Thoracic aorta (tissue), 2 donors: ENCODE measurements at places on chromosomes 1 and 21.

- no peak for DNase-seq
These were observed 209.7 kb upstream of the C8B start for GRCh38 chr1:57175506-57175905.

GRCh38 chr1:231702804-231703203, 76.2 kb downstream of the DISC1 start:
- no peak for DNase-seq

GRCh38 chr1:84379138-84379916, 19.0 kb upstream of the DNASE2B start:
- DNase-seq = no peak

DNA sequence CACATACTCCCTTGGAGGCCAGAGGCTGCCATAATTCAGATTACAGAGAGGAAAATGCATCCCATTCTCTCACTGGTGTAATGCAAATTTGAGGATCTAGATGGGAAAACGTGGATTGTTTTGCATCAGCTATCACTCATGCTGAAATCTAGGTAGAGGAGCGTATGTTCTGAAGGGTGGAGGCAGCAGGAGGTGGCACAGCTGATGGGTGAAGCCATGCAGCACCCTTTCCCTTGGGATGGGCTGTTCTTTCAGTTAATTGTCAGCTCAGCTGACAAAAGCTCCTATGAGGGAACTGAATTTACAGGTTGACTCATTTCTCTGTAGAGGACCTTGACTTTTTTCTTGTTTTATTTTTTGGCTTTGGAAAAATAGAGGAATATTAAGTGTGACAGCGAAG, 41.8 kb downstream of the CAMTA1 start:
- DNase-seq = no peak

GRCh38 chr1:150562446-150563339, 13.5 kb downstream of the ADAMTSL4 start:
- DNase-seq = no peak

DNA sequence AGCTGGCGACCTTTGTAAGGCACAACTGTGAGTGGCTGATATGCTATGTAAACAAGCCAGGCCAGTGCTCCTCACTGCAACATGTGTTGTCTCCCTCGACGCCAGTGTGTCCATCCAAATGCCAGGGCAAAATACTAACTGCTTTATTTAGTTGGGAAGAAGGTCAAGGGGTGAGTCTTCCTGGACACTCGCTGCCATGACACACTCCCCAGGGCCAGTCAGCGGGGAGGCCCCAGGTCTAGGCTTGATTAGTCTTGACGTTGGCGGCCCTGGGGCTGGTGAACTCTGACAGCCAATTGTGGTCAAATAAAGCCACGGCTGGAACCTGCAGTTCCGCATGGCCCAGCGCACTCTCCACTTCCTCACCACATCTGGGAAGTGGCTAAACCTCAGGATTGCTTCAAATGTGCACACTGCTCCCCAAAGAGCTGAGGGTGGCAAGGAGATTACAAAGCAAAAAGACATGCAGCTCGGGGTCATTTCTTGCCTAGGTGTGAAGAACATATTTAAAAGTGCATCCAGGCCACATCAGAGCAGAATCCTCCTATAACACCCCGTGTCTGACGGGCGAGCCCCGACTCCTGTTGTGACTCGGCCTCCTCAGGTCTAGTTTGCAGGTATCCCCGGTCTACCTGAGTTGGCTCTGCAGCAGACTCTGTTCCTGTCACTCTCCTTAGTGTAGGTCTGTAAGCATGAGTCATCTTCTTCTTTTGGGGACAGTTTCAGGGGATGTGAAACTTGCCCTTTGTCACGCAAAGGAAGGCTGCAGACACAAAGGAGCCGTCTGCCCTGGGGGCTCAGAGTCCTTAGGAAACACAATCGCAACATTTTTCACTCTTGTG, 183.5 kb downstream of the RUNX1 start:
- no peak for DNase-seq

DNA sequence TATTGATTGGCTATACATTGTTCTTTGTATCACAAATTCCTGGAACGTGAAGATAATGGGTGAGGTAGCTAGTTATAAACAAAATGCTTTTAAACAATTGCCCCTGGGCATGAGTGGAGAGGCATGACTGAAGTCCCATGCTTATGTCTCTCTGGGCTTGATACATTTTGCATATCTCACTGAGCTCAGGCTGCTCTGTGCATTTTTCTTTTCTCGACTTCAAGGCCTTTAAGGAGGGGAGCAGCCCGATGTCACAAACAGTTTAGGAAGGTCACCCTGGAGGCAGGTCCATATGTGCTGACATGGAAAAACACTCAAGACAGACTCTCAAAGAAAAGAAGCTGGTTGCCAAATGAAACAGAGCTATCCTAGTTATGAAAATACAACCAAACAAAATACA, 80.1 kb upstream of the PUM1 start:
- DNase-seq = no peak

DNA sequence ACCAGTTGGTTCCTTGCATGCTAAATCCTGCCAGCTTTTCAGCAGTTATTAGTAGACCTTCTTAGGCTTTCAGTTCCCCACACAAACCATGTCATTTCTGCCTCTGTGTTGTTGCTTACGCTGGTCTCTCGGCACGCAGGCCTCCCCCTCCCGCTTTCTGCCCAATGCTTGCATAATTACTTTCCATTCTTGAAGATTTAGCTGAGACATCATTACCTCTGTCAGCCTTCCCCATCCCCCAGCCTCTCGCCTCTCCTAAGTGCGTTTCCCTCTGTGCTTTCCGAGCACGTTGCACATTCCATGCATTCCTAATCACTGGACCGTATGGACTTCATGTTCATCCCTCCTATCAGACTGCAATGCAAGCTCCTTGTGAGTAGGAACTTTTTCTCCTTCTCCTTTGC, 26.8 kb downstream of the TSHB start:
- DNase-seq = no peak

DNA sequence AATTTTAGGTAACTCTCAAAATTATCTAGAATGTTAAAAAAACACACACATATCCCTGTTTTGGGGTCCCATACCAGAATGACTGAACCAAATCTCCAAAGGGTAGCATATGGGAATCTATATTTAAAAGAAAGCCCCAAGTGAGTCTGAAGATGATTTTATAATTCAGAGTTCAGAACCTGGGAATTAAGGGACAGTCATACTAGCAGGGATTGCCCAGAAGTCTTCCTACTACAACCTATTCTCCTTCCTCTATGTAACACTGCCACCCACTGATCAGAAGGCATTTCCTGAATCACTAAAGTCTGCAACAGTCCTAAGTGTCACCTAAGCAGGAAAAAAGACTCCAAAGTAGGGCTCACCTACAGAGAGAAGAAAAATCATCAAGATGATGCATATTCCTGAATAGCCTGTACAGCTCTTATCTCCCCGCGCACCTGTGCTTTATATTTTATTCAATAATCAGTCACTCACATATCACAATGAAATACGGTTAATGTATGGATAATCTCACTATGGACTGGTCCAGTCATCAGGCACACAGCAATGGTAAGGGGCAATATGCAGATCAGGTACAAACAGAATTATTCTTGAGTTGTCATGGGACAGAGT, 4.9 kb downstream of the RGS1 start:
- no peak for DNase-seq

GRCh38 chr1:158200527-158200926, 19.8 kb downstream of the CD1D start:
- DNase-seq = no peak

GRCh38 chr1:218499011-218499691, 154.0 kb downstream of the TGFB2 start:
- no peak for DNase-seq

DNA sequence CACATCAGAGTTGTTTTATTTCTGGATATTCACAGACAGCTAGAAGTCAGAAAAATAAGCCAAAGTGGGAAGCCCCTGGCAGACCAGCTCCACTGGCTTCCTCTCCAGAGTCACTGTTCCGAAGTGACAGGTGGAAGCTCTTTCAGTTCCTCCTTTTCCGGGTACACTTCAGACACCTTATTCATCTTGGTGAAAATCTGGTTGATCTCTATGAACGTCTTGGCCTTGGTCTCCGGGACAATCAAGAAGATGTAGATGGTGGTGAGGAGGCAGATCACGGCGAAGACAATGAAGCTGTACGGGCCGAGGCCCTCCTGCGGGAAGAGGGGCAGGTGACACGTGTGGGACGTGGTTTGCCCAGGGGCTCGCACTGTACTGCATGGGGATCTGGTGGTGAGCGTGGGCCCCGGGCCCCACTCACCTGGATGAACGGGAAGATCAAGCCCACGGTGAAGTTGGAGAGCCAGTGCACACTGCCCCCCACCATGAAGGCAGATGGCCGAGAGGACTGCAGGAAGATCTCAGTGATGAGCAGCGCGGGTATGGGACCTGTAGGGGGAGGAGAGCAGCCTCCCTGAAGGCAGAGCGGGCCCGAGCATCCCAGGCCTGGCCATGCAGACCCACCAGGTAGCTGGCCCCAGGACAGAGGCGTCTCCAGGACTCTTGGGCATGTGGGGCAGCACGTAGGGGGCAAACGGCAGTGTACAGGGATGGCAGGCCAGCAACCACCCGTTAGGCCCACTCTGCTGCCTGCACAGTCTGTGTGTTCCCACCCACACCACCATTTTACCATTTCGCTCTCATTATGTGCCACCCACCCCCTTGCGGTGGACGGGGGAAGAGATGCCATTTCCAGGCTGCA, 11.5 kb upstream of the SLC2A7 start:
- DNase-seq = no peak

DNA sequence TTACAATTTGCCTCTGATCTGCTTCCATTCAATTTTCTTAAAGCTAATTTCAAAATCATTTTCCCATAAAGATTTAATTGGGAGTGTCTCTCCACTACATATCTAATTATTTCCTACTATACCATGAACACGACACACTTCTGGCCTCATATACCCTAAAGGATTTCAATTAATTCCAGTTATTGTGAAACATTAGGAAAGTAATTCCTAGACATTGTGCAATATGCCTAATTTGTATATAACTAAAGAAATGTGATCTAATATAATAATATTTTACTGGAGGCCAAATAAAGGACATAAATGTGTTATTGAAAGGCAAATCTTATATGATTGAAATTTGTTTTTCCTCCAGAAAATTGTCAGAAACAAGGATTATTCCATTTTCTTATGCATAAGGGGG, 727.2 kb upstream of the ADGRL2 start:
- DNase-seq = no peak

- DNase-seq = no peak
These were observed 33.5 kb upstream of the SSBP3 start for GRCh38 chr1:54439550-54440223.

DNA sequence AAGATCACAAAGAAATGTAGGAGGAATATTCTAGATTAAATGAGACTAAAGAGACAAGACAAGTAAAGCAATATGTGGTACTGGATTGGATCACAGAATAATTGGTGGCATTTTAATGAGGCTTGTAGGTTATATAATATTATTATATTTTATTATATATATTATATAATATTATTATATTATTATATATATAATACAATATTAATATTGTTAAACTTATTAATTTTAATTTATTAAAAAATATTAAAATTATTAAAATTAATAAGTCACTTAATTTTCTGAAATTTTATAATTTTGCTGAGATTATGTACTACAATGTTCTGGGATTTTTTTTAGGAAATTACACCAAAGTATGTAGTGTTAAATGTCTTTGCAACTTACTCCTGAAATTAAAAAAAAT, 311.9 kb downstream of the COL11A1 start:
- no peak for DNase-seq

GRCh38 chr1:229377429-229377828, 34.6 kb upstream of the CCSAP start:
- DNase-seq = no peak
